ENCODE measurements at places on chromosomes 1 and 21.

GRCh38 chr1:179745743-179746142 lies 2.7 kb downstream of the FAM163A start:
- DNase-seq = no peak

DNA sequence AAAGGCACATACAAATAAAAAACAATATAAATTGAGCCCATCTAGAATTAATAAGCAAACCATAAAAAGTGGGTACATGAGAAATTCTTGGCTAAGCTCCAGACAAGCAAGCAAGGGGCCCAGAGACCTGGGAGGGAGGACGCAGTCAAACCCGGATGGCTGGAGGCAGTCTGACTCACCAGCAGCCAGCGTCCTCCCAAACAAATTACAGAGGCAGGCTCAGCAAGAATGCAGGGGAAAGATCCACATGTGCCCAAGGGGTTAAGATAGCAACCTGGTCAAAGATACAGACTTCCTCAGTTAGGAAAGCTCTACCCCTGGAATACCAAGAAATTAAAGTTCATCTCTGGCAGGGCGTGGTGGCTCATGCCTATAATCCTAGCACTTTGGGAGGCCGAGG lies 7.4 kb upstream of the TIAM1 start:
- DNase-seq = peak; percentile 58

DNA sequence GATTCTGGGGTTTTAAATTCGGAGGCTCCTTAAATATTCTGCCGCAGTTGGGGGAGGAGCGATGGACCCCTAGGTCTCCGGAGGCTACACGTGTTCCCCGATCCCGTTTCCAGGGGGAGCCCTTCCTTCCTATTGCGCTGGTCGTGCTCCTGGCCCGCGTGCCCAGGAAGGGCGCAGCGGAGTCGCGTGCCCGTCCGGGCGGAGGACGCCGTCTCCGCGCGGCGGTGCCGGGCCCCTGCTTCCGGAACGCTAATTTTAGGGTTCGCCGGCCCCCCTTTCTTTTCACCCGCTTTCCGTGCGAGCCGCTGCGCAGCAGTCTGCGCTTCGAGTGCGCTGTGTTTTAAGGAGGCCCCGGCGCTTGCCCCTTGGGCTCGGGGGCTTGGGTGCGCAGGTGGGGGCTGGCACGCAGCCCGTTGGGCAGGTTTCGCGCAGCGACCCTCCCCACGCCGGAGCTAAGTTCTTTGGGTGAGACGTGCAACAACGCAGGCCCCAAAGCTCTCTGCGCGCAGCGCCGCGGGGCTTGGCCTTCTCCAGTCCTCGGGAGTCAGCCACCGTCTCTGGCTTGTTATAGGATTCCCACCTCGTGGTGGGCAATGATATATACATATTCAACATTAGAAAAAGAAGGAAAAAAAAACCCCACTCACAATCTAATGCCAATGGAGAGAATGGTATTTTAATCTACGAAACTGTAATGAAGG lies 43.5 kb upstream of the DNAJC6 start:
- DNase-seq = no peak

DNA sequence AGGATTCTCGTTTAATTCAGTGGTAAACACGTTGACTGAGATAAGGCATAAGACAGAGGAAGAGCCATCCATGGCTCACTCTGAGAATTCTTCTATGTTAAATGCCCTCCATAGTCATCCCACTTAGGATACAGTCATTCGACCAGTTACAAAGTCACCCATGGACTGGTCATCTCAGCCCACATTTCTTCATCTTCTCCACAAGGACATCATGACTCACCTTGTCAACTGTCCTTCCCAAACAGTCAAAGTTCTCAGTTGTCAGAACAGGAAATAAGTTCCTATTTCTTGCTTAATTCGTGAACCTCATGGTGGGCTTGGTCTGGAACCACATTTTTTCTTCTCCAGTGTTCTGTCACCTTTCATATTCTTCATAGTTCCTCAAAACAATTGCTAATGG lies 133.2 kb downstream of the TGFB2 start:
- DNase-seq = no peak

- DNase-seq = peak; percentile 32
These were observed 22.8 kb upstream of the KCNC4 start for GRCh38 chr1:110187139-110187890.

- DNase-seq = no peak
These were observed 61.4 kb downstream of the EPHB2 start for GRCh38 chr1:22772014-22772413.

GRCh38 chr1:199489594-199489993 lies 537.9 kb upstream of the NR5A2 start:
- no peak for DNase-seq

GRCh38 chr1:214010197-214010573 lies 22.4 kb downstream of the PROX1 start:
- DNase-seq = no peak

DNA sequence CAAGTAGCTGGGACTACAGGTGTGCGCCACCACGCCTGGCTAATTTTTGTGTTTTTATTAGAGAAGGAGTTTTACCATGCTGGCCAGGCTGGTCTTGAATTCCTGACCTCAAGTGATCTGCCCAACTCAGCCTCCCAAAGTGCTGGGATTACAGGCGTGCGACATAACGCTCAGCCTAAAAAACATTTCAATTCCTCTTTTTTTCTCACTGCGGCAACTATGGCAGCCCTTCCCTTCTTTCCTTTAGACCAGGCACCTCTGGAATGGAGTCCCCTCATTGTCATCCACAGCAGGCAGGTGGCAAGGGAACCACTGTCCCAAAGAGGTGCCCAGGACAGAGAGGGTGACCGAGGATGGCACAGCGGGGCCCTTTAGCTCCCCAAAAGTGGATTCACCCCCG lies 14.1 kb downstream of the CEP104 start:
- no peak for DNase-seq

All from foreskin keratinocyte (primary cell).